ENCODE measurements at places on chromosomes 13 and 19. TPM values are rescaled to one million over a fixed set of nuclear protein-coding genes. Genes with fewer than 3 reads are reported as not detected.

The C13orf42 gene
- total RNA-seq: not detected

The PBX4 gene
- 0.88 TPM for total RNA-seq

The KLK15 gene
- total RNA-seq: not detected

The GADD45GIP1 gene
- 55.0 TPM for total RNA-seq

The CGB3 gene
- 0.14 TPM for total RNA-seq

The ZNF682 gene
- total RNA-seq: not detected

The RNF17 gene
- not detected for total RNA-seq

The FCER2 gene
- total RNA-seq: not detected
